ENCODE measurements at places on chromosomes 3 and 15. TPM values are rescaled to one million over a fixed set of nuclear protein-coding genes. Genes with fewer than 3 reads are reported as not detected.

Gene CELF6
- 1.2 TPM for total RNA-seq

Gene GOLGA8Q
- 0.75 TPM for total RNA-seq

Gene CPLX3
- total RNA-seq: not detected

Gene CFAP100
- total RNA-seq: not detected

Gene ATP10A
- total RNA-seq: 4.9 TPM

Gene UBE3A
- total RNA-seq: 109 TPM

Gene SELENOK
- total RNA-seq: 35.1 TPM

Gene TMEM212
- 0.09 TPM for total RNA-seq

Gene SLC9C1
- total RNA-seq: 1.2 TPM

Gene ATP8B4
- total RNA-seq: 4.9 TPM

All from muscle of leg (tissue), 16 donors.